ENCODE measurements at places on chromosomes 2 and 18.

DNA sequence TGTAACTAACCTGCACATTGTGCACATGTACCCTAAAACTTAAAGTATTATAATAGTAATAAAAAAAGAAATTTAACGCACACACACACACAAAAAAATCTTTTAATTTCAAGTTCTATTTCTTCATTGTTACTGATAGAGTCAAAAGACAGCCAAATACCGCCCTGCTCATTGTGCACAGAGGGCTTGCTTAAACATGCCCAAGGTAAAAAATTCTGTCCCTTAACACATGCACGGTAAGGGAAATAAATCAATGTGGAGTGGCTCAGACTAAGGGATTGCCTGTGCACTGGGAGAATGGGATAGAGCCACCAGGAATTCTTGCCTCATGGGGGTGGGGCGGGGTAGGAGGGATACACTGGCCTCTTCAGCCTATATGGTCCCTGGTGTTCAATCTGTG, 468.0 kb downstream of the NUP35 start:
- no peak for DNase-seq

DNA sequence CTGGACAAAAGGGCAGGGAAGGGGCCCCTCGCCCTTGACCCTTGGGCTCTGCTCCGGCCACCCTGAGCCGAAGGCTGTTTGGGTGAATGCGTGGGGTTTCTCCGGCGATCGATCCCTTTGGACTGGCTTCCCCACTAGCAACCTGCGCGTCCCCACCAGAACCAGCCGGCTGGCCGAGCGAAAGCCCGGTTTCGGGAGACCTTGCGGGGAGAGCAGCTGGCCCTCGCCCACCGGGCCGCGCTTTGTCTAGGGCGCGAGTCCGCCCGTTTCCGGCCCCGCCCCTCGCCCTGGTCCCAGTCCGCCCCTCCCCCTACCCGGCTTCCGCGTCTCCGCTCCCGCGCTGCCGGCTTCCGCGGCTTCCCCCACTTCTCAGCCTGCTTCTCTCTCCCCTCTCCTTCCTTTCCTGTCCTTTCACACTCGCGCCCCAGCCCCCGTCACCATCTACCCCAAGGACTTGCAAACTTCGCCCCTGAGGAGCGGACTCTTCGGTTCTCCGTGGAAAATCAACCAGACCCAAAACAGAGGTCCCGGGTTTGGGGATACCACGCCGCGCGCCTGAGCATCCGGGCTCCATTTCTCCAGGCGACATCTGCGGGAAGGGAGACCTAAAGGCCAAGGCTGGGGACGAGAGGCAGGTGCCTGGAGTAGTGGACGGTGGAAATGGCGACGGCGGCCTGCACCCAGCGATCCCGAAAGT, 48.0 kb upstream of the ATP6V1B1 start:
- no peak for DNase-seq

GRCh38 chr2:233839447-233839820, 14.9 kb downstream of the HJURP start:
- DNase-seq: no peak

DNA sequence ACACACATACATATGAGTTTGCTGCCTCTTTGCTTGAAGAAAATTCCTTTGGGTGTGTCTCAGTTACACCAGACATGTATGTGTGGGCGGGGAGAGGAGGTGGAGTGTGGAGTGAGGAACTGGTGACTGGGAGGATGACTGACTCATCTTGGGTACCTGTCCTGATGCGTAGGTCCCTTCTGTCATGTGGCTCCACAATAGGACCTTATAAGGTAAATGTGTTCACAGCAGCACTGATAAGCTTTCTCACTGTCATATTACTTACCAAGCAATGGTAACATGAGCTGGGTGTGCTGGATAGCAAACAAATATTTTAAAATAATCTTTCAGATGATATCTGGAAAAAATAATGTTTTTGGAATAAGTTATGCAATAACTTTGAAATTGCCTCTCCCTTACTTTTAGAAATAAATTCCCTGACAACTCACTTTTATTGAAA, 45.1 kb downstream of the SLC9A2 start:
- no peak for DNase-seq

GRCh38 chr2:19116918-19117317, 241.5 kb downstream of the OSR1 start:
- no peak for DNase-seq

DNA sequence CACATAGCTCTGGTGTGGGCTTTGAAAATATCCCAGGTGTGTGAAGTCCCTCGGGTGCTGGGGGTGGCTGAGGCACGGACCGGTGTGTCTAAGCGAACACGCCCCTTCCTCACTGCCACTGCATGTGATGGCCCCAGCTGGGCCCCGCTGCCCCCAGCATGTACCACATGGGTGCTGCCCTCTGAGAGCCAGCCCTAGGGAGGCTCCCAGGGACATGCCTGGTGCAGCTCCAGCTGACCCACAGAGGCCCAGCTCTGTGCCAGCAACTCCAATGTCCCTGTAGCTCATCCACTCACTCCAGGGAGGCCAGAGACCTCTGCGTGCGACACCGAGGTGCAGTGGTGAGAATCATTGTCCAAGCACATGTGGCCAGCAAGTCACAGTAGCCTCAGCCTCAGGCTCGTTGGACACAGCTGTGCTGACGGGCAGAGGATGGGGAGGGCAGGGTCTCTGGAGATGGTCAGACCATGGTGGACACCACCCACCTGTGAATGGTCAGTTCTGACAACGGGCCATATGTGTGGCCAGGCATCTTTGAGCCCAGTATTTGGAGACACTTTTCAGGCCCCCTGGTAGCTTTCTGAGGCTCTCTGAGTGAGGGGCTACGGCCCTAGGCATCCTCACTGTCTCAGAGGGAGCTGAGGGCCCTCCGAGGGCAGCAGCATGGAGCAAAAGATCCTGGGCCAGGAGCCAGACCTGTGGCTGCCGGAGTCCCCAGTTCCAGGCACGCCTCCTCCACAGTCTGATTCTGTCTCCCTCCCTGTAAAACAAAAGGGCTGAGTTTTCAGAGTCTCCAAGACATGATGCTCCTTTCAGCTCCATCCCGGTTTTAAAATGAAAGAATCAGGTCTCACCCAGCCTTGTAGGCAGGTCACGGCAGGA, 220.7 kb downstream of the NDUFA10 start:
- no peak for DNase-seq

- no peak for DNase-seq
Observed at GRCh38 chr18:64276311-64277090, 127.6 kb upstream of the LINC00305 start.

DNA sequence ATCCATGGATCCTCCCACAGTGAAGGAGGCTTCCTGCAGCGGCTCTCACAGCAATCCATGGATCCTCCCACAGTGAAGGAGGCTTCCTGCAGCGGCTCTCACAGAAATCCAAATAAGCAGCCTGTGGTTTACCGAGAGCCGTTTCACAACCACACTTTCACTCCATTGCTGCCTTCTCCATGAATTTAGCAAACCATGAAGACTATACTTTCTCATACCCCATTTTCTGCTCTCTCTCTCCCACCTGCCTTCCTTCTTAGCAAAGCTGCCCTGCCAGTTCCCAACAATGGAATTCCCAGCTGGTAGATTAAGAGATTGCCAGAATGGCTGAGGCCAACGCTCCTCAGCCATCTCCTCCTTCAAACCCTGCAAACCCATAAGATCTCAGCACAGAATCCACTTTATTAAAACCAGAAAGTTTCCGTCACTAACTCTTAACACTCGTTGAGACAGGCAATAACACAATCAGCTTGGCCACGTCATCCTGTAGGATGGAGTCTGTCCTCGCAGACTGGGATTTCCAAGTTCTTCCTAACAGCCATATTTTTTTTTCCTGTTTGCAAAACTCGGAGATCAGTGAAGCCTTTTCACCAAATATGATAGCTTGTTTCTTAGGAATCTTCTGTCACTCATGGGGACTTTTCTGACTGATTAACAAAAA, 162.2 kb downstream of the PXDN start:
- DNase-seq: no peak

- DNase-seq: no peak
Observed at GRCh38 chr2:164495491-164496223, 125.6 kb downstream of the GRB14 start.

DNA sequence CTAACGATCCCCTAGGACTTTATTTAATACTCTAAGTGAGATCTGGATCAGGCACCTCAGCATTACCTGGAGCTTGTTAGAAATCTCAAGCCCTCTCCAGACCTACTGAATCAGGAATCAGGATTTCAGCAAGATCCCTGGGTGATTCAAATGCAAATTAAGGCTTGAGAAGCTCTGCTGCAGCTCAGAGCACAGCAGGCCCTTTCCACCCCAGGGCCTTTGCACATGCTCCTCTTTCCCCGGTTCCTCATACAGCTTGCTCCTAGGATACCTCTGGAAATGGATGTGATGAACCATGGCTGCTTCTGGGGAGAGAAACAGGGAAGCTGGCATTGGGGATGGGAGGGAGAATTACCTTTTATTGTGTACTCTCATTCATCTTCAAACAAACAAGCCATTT, 40.3 kb upstream of the MGAT4A start:
- DNase-seq: no peak

DNA sequence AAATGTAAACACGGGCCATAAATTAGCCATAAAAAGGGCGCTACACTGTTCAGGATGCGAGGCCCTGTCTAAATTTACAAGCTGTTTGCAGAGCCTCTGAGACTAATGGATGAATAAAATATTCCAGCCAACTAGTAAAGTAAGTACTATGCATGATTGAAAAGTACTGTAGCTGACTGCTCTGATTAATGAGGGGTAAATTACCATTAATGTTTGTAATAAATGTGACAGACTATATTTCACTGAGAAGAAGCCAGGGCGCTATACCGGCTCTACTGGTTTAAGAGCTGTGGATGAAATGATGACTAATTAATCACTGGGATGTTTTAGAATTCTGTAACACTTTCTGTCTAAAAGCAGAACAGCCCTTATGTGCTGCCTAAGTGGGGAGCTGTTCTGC, 54.3 kb upstream of the RGPD4 start:
- DNase-seq: no peak

DNA sequence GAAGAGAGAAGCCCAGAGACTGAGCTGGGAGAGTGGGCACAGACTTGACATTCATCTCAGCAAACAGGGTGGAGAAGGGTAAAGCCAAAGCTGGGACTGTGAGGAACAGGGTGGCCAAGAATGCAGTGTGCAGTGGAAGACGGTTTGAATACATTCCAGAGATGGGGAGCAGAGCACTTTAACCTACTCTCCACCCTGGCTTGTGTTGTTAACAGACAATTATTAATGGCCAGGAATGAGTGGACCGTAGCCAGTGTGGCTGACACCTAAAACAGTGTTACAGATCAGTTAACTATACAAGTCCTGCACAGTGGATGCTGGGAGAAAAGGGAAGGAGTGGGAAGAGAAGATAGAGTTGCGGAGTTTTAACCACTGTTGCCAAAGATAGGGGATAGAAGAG, 7.4 kb upstream of the NAB1 start:
- no peak for DNase-seq

- no peak for DNase-seq
Observed at GRCh38 chr2:11208083-11208482, 52.8 kb downstream of the SLC66A3 start.

DNA sequence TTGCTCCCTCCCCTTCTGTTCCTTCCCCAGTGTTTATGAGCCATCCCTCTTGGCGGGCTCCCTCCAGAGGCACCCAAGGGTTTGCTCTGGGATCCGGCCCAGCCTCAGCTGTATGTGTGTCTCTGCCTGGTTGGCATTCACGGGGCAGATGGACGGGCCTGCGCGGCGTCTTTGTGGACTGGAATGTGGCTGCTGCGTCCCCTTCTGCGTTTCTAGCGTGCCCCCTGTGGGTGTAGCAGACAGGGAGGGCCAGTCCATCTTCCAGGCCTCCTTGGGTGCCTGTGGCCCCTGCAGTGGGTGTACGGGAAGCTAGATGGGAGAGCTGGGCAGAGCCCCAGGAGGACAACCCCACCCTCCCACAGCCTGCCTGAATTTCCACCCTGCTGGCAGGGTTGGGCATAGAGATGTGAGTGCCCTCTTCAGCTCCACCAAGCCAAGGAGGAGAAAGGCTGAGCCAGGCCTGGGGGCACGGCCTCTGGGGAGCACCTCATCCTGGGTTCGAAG, 15.7 kb downstream of the GPC1 start:
- no peak for DNase-seq

GRCh38 chr18:22489704-22490103, 72.0 kb upstream of the CTAGE1 start:
- no peak for DNase-seq
